ENCODE measurements at places on chromosomes 7 and 10.

DNA sequence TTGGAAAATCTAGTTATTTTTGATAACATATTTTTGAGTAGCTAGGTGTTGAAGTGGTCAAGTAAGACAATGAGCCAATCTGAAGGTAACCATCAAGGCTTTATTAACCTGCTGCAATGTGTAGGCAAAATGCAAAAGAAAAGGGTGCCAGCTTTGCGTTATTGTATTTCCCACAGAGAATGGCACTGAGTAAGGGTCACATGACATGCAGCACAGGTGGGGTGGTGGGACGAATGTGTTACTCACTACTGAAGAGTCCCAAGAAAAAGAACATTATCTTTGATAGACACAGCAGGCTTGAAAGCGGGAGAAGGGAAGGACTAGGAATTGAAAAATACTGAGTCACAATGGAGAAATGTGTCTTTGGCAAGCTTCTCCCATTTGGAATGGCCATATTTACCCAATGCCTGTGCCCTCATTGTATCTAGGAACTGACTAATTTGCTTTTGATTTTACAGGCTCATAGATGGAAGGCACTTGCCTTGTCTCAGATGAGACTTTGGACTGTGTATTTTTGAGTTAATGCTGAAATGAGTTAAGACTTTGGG is 898.6 kb upstream of the POT1 start:
- no peak for DNase-seq

DNA sequence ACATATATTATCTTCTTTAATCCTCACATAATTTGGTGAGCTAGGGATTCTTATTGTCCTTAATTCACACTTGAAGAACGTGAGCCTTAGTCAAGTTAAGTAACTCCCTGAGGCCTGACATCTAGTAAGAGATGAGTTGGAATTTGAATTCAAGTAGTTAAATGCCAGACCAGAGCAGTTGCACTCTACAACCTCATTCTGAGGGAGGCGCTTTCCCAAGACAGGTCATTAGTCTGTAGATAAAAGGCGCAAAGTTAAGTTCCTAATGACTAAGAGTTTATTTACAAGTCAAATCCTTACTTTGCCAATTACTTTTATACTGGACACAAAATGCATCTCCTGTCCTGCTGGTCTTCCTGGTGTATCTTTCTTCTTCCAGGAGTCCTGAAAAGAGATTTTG is 3.6 kb upstream of the EXOC6 start:
- no peak for DNase-seq

- DNase-seq: peak; percentile 67
Observed at GRCh38 chr7:130853503-130854279, 119.7 kb upstream of the KLF14 start.

DNA sequence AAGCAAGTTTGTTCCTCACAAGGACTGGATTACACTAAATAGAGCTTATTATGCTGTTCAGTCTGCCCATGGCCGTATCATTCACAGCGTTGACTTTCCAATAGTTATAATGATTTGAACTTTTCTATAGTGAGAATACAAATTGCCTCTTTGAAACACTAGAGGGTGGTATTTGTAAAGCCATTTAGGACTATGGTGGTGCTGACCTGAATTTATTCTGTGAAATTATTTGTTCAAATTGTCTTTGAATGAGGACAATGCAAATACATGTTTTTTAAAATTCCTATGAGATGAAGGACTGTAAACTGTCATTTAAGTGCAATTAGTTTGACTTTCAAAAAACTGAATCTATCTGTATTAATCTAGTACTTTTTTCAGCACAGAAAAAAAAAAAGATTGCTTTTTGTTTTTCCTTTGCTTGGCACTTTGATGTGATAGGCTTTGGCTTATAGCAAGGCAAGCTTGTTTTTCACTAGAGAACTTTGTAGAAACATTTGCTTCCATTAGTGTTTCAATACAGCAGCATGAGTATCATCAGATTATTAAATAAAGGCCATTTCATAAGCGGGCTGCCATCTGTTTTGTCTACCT is 122.7 kb upstream of the TMEM229A start:
- DNase-seq: no peak

- no peak for DNase-seq
Observed at GRCh38 chr7:151124481-151124880, 38.2 kb downstream of the AGAP3 start.

DNA sequence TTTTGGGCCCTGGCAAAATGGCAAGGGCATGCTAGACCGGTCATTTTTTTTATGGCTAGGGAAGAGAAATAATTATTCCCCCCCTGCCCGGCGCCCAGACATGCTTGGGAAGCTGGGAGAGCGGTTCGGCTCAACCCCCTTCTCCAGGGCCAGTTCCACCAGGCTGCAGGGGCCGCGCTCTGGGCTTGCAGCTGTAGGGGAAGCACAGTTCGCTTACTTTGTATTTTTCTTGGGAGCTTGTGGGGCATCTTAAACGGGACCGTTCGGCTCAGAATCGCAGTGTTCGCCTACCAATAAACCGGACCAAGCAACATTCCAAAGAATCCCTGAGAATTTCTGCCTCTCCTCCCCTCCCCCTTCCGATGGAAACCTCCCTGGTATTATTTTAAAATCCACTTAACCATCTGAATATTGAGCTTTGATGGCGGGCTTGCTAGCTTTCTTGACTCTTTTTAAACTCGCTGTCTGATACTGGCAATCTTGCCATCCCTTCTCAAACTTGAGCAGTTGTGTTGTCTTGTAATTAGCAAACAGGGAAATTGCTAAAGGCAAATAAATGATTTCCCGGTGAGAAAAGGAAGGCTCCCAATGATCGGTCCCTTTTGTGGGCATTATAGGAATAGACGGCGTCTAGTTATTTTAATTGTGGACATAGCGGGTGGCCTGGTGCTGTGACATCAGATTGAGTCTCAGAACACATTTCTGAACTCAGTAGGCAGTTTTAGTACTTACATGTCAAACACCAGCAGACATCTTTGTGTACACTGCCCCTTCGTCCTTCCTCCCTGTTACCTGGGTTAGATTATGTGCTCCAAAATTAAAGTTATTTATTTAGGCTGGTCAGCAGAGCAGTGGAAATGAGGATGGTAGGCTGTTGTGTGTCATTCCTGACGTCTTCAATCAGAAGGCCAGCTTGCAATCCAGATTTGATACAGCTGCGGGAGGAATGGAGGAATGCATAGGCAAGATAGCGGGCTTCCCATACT is 3.4 kb downstream of the TCF7L2 start:
- no peak for DNase-seq

DNA sequence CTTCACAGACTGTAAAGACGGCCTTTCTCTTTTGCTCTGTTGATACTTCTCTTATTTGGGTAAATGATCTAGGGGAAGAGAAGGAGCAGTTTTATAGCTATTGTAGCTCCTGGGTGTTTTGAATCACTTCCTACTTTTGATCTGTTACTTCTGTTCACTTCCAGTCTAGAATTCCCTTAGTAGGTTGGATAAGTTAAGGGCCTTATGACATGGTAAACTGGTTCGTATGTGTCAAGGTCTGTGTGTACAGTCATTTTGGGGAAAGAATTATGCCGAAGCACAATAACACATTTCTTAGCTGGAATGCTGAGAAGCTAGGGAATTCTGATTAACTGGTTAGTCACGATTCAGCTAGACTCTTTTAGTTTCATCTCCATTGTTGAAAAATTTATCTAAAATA is 8.1 kb downstream of the DENND10 start:
- DNase-seq: no peak

- DNase-seq: no peak
Observed at GRCh38 chr7:106864298-106865081, 592 bp upstream of the PIK3CG start.

DNA sequence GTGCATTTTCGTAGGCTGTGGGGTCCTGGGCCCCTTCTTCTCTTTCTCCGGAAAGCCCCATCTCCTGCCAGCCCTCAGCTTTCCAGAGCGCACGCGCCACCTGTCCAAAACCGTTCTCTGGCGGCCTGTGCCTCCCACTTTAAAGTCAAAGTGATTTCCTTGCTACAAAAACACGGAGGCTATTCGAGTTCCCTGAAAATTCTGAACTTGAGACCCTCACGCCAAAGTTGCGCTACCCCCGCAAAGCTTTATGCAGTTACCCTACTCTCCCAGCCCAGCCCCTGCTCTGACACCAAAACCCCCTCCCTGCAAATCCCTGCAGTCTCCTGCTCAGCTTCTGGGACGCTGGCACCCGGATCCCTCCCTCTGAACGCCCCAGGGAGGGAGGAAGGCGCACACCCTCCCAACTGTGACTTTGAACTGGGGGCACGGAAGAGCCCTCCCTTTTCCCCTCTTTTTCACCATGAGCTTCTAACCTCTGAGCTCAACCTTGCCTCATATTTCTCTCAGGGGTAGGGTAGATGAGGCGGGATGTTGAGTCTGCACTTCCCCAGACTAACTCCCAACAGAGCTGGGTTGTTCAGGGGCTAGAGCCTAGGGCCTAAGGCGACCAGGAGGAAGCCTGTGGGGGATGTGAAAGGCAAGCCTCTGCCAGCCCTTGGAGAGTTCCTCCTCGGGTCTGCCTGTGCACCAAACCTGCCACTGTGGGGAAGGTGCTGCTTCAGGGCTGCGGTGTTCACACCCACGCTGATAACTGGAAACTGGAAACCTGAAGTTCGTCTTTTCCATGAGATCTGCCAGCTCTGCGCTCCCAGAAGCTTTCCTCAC is 2.7 kb upstream of the PAX4 start:
- DNase-seq: no peak

GRCh38 chr10:98168147-98168546 is 33.7 kb downstream of the R3HCC1L start:
- DNase-seq: no peak

- no peak for DNase-seq
Observed at GRCh38 chr10:132981173-132981555, 38.8 kb upstream of the CFAP46 start.

DNA sequence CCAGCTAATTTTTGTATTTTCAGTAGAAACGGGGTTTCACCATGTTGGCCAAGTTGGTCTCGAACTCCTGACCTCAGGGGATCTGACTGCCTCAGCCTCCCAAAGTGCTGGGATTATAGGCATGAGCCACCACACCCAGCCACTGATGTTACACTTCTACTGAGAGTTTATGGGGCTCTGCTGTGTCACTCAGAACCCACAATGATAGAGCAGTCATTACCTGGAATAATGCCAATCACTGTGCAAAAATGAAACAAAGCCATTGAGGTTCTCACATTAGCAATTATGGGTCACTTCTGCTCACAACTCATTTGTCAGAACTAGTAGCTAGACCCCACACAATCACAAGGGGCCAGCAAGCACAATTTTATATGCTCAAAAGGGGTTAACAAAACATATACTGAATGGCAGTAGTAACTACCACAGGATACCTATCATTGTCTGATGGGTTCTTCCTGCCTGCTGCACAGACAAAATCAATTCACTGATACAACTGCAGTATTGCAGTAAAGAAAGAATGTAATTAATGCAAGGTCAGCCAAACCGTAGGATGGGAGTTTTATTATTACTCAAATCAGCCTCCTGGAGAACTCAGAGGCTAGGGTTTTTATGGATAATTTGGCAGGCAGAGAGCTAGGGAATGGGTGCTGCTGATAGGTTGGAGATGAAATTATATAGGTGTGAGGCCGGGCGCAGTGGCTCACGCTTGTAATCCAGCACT is 72.1 kb upstream of the TRIM24 start:
- DNase-seq: no peak

DNA sequence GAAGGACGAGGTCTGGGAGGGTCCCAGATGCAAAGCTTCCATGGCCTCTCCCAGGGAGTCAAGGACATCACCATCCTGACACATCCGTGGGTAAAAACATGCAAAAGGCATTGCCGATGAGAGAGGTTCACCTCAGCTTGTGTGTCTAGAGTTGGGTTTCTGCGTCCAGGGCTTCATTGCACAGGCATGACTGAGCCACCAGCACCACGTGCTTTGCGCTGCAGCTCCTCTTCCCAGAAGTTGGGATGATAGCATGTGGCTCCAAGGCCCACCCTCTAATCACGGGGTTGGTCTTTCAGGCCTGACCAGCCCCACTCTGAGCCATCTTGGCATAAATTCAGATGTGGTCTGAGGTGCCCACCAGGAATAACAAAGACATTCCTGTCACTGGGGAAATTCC is 7.1 kb upstream of the RASGEF1A start:
- DNase-seq: no peak

GRCh38 chr10:132225849-132226205 is 39.1 kb downstream of the DPYSL4 start:
- no peak for DNase-seq

- no peak for DNase-seq
Observed at GRCh38 chr10:124867304-124867703, 65.7 kb downstream of the ABRAXAS2 start.

GRCh38 chr10:100715445-100716385 is 29.7 kb upstream of the PAX2 start:
- DNase-seq: no peak

- DNase-seq: no peak
Observed at GRCh38 chr7:51340029-51340838, 23.6 kb upstream of the COBL start.

GRCh38 chr10:60708666-60709065 is 69.6 kb upstream of the CDK1 start:
- DNase-seq: no peak

DNA sequence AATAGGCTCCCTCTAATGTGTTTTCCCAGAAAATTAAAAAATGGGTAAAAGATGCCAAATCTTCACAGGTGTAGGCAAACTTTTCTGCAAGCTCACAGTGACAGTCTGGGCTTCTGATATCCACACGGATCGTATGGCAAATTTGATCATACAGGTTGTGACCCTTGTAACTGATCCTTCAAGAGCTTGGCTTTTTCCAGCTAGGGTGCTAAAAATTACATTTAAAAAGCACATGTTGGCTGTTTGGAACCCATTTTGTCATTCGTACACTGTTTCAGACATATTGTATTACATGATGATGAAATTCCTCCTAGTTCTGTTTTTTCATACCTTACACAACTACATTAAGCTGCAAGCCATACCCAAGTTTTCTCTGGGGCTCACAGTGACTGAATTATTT is 138.7 kb downstream of the GFRA1 start:
- no peak for DNase-seq

DNA sequence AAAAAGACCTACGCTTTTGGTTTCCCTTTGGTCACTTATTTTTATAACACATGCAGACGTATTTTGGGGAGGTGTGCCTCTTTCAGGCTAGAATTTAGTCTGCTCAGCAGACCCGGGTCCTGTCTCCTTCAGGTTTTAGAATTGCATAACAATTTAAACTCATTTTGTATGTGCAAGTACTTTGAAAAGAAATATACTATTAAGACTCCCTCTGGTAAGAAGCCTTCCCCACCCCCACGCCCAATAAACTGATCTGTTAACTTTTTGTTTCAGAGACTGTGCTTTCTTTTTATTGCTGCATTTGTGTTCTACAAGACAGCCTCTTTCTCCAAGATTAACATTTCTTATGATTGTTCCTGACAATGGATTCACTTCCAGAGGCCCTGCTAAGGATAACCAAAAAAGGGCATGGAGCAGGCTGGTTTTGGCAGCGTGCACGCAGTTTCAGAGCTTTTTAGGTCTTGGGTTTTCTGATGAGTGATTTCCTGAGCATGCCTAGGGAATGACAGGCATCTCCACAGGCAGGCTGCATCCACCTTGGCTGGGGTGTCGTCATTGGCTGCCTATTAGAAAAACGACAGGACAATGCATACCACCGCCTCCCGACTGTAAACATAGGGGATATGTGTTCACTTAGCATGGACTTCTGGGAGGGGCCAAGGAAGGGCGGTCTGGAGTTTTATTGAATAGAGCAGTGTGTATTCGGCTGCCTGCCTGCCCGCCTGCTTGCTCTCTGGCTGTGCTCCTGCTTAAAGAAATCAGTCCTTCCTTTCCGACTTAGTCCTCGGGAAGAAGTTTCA is at the start of gene CALD1:
CALD1 (plus strand) TSS at position 694 of the 800 bp plus-strand sequence. CDS start 88,100 bp downstream, outside the sequence.
- DNase-seq: peak; percentile 92
